ENCODE measurements at places on chromosomes 16 and 17.

GRCh38 chr16:24984903-24985675 is 30.1 kb downstream of the ARHGAP17 start:
- DNase-seq, result no peak

- no peak for DNase-seq
These were observed 2.3 kb downstream of the BAHCC1 start for GRCh38 chr17:81397314-81398175.

- DNase-seq, result no peak
These were observed 8.2 kb downstream of the RHBDF2 start for GRCh38 chr17:76492989-76493501.

- no peak for DNase-seq
These were observed 54.5 kb downstream of the PAFAH1B1 start for GRCh38 chr17:2647957-2648356.

DNA sequence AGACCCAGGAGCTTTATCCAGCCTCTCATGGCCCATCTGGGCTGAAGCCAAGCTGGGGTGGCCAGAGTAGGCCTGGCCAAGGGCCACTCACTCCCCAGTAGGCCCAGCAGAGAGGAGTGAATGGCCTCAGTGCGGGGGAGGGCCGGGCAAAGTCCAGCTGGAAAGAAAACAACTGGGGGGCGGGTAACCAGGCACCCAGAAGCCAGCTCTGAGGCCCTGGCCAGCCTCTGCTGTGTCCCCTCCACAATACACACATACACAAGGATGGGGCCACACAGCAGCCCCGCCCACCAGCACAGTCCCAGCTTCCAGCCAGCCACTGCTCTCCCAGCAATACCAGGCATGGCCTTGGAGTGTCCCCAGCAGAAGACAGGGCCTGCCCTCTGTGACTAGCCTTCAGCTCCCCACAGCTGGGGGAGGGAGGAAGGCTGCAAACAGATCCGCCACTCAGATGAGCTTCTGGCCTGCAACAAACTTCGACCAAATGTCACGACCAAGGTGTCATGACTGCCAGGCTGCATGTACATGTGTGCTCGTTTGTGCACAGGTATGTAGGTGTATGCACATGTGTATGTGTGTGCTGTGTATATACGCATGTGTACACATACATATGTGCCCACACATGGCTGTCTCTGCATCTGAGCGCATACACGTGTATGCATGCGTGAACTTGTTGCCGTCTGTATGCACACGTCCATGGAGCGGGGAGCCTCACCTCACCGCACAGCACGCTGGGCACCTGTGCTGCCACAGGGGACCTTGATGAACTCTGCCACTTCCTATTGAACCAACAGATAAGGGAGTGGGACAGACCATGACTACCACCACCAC is 5.0 kb downstream of the CARHSP1 start:
- no peak for DNase-seq
